ENCODE measurements at places on chromosomes 3 and 15.

- no peak for DNase-seq
These were observed 201.2 kb upstream of the ARPP21 start for GRCh38 chr3:35438101-35438500.

GRCh38 chr3:46930166-46930944, 46.2 kb downstream of the CCDC12 start:
- no peak for DNase-seq

DNA sequence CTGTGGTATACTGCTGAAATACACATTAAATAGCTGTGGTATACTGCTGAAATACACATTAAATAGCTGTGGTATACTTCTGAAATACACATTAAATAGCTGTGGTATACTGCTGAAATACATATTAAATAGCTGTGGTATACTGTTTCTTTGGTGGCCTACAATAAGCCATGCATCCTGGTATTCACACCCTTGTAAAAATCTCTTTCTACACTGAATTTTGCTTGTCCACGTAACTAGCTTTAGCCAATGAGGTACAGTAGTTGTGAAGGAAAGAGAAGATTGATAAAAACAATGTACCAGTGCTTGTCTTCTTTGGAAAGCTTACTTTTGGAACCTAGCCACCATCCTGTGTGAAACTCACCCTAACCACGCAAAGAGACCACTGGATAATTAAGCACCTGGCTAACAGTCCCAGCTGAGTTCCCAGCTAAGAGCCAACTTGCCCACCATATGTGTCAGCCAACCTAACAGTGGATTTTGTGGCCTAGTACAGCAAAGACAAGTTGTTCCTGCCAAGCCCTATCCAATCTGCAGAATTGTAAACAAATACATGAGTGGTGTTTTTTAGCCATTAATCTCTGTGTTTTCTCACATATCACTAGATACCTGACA, 103.4 kb upstream of the MELTF start:
- peak; percentile 2 for DNase-seq

DNA sequence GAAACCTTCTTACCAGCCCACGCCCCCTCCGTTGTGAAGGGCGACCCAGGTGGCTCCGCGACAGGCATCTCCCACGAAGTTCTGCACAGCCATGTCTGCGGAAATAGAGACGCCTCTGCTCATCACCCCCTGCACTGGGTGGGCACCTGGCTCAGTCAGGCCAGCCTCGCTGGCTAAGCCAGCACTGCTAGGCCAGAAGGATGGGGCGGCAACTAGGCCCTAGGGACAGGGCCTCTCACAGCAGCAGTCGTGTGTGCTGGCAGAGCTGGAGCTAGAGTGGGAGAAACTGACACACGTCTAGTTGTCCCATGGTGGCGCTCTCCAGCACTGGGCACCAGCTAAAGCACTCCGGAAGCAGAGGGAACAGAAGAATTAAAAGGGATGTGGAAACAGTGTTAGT, 12.5 kb upstream of the ZXDC start:
- DNase-seq = no peak

- no peak for DNase-seq
These were observed 40.9 kb downstream of the KLHL18 start for GRCh38 chr3:47323431-47324277.

DNA sequence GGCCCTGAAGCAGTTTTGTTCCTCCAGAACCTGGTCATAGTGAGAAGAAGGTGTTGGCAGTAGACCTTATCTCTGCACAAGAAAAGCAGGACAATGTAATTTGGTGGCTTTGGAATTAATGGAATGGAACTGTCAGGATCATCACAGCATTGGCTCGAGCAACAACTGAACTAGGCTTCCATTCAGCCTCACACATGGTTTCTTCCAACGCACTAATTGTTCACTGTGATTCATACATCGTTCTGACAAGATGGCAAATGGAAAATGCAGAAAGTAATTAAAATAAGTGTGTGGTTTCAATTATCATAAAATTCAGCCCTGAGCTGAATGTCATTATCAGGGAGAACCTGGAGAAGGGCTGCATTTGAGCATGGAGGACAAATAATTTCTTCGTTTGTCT, 80.6 kb downstream of the MFSD1 start:
- peak; percentile 46 for DNase-seq

GRCh38 chr15:98138910-98139309, 178.4 kb downstream of the ARRDC4 start:
- no peak for DNase-seq
